SHP77 (cell line): ENCODE measurements at places on chromosomes 6 and 20.

- peak; percentile 84 for DNase-seq
These were observed 1.5 kb upstream of the GGT7 start for GRCh38 chr20:34874094-34874654.

GRCh38 chr6:160178271-160178670 lies 56.7 kb downstream of the SLC22A1 start:
- no peak for DNase-seq

- DNase-seq, result no peak
These were observed 13.7 kb downstream of the PIGT start for GRCh38 chr20:45429618-45430017.

GRCh38 chr6:99521633-99522151 lies 6.5 kb upstream of the USP45 start:
- no peak for DNase-seq

DNA sequence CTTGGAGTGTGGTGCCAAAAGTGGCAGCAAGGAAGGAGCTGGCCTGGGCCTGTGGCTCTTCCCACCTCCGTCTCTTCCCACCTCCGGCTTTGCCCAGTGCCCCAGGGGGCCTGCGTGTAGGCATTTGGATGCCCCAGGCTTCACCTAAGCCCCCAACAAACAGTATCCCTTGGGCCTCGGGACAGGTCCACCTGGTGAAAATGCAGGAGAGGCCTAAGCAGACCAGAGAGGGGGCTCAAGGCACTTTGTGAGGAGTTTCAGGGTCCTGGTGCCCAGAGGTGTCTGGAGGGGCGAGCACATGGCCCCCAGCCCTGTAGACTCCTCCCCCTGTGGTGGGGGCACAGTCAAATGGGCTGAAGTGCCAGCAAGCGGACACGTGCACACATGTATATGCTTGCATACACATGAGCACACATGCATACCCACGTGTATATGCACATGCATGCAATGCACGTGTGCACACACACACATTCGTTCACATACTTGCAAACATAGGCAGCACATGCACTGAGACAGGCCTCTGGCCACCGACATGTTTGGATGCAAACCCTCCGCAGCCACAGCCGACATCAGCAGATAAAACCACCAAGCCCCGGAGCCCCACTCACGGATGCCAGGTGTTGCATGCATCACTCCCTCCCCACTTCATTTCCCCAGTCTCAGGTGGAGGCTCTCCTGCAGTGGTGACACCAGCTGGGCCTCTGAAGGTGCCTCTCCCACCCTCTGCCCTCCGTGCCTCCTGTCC lies 124.5 kb downstream of the TAF4 start:
- DNase-seq, result no peak

DNA sequence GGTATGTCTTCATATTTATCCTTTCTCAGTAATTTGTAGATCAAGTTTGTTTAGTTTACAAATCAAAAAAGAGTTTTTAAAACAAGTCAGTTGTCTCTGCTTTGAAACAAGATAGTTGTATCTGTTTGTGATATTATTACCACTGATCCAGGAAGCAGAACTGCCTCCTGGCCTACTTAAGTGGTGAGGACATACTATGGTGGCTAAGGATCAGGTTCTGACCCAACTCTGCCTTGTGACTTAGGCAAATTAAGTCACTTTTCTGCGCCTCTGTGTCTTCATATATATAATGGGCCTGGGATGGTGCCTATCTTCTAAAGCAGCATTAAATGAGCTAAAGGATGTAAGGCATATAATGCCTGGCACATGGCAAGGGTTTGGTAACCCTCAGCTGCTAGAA lies 8.7 kb downstream of the ANKS1A start:
- no peak for DNase-seq

DNA sequence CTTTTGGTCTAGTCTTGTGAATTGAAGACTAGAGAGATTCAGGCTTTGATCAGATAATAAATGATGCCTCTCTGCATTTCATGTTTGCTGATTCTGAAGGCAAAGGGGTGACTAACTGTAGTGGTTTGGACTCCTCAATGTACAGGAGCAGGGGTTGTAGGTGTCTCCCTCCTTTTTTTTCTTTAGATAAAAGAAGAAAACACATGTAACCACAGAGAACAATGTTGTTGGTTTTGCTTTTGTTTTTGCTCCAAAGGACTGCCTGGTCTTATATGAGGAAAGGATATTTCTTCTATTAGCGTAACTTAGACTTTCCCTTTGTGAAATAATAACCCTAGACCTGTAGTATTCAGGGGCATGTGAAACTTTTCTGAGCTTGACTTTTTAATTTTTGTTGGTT lies 53.2 kb downstream of the RFPL4B start:
- DNase-seq, result no peak

- no peak for DNase-seq
These were observed 88.8 kb upstream of the ZFP64 start for GRCh38 chr20:52280407-52280806.

GRCh38 chr6:95357380-95358020 lies 219.8 kb upstream of the MANEA start:
- DNase-seq, result no peak

DNA sequence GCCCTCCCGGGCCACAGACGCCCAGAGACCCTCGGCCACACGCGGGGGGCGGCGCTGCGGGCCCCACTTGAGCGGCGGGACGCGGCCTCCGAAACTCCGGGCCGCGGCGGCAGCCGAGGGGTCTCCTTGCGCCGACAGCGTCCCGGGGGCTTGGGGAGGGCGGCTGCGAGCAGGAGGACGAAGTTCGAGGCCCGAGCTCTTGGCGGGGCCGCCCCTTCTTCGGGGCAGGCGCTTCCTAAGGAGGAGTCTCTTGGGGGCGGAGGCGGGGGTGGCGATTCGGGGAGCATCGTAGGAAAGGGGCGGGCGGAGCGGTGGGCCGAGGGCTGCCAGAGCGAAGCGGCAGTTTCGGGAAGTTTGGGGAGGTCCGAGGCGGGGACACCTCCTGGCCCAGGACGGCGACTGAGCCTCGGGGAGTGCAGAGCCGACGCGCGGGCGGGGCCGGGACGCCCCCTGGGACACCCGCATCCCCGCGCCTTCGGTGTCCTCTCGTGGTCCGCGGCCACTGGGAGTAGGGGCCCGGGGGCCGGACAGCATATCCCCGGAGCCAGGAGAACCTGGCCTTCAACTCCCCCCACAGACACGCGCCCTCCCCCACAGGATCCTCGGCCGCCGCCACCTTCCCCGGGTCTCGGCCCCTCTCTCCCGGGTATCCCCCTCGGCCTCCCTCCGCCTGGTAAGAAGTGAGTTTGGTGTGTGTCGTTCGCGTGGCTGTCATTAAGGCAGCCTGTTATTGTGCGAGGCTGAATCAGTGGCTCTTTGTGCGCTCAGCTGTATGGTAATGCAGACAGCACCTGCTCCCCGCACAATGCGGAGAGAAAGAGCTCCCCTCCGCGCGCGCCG lies 613 bp upstream of the DLL1 start:
- DNase-seq, result peak; percentile 87

GRCh38 chr6:114713690-114714089 lies 370.9 kb upstream of the HS3ST5 start:
- no peak for DNase-seq

- DNase-seq, result no peak
These were observed 223.6 kb downstream of the TTLL2 start for GRCh38 chr6:167548451-167548850.

GRCh38 chr6:99590728-99591672 lies 15.6 kb upstream of the PRDM13 start:
- no peak for DNase-seq

DNA sequence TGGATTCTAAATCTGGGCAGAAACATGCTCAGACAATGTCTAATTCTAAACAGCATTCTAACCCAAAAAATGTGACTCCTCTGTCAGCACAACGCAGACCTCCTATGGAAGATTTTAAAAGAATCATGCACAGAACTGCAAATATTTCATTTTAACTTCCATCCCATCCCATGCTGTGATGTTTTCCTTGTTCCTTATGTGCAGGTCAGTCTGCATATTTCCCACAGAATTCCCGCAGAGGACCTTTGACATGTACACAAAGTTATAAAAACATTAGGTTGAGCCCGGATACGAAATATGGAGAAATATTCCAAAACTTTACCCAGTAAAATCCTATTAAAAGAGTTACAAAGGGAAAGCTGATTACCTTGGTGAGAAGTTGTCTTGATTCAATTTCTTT lies 467.1 kb upstream of the EPHA7 start:
- no peak for DNase-seq

GRCh38 chr6:130907687-130908086 lies 80.5 kb downstream of the SMLR1 start:
- DNase-seq, result no peak

DNA sequence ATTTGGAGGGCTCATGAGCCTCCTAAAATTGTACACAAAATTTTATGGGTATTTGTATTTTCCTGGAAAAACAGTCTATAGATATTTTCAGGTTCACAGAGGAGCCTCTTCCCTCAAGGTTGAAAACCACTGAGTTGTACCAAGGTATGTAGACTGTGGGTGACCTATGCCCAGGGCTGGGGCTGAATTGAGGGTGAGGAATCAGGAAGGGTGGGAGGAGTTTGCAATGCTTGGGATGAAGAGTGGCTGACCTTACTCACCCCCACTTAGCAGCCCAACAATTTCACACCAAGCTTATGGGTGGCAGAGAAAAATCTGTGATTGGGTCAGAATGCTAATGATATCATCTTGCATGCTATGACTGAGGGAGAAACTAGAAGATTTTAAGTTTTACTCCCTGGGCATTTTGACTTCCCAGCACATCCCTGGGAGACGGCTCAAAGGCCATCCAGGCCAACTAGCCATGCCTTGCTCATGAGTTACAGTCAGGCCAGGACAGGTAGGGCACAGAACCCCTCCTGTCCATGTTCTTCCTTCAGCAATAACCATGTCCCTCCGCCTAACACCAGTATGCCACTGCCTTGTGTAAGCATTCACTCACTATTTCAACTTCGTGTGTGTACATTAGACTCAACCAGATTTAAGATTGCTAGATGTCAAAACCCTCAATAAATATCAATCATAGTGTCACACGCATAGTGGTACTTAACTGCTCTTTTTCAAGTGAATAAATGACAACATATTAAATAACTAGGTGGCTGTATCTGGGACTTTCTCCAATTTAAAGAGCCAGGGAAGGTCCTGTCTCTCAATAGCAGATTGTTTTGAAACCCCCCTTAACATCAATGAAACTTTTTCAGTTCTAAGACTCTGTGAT lies 16.6 kb downstream of the ADTRP start:
- DNase-seq, result no peak

- no peak for DNase-seq
These were observed 5.2 kb upstream of the BTN3A2 start for GRCh38 chr6:26359765-26360164.

- DNase-seq, result no peak
These were observed 60.2 kb downstream of the ASXL1 start for GRCh38 chr20:32418376-32418775.

DNA sequence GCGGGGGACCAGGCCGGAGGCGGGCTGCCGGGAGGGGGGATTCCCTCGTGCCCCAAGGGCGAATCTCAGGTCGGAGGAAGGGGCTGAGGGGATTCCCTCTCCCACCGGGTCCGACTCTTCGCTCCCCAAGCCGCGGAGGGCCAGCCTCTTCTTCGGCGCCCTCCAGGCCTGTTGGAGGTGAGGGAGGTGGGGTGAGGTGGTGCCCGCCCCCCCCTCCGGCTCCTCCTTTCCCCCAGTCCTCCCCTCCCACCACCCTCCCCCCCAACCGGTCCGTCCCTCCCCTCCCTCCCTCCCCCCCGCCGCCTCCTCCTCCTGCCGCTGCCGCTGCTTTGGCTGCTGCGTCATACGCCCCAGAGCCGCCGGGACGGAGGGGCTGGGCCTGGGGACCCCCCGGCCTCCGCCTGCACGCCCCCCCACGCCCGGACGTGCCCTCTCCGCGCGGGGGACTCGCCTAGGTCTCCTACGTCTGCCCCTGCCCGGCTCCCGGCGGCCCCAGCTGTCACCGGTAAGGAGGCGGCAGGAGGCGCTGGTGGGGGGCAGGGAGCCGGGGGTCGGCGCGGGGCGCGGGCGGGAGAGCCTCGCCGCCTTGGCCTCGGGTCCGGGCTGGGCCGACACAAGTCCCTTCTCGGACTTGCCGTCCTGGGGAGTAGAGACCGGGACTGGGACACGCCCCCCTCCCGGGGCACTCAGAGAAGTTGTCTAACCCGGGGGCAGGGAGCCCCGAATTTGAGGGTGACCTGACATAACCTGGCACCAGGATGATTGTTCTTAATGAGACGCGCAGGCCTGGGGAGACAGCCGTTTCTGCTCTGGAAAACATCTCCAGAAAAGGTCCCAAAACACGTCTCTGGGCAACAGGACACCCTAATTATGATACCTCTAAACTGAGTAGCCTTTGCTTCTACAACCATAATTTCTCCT lies at the start of gene PHF1:
TSS of gene PHF1 (plus strand) at position 304 of the 921 bp plus-strand sequence. CDS start 1,250 bp downstream, outside the sequence.
- DNase-seq, result peak; percentile 74

- DNase-seq, result no peak
These were observed 144.0 kb downstream of the LRRC1 start for GRCh38 chr6:53938810-53939209.

GRCh38 chr6:76072562-76072961 lies at the start of gene IMPG1:
IMPG1 (minus strand) TSS chr6:76072662; CDS start chr6:76072488, 174 bp downstream.
- DNase-seq, result no peak

DNA sequence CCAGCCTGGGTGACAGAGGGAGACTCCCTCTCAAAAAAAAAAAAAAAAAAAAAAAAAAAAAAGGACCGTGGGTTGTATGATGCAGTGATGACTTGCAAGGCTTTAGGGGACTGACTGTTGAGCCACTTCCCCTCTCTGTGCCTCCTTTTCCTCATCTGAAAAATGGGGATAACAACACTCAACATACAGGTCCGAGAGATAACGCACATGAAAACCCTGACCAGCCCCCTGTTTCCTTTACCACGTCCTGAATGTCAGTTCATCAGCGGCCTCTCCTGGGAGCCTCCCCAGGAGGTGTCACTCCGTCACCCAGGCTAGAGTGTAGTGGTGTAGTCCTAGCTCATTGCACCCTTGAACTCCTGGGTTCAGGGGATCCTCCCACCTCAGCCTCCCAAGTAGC lies 3.9 kb downstream of the SLA2 start:
- DNase-seq, result no peak

GRCh38 chr6:217048-217659 lies 75.1 kb upstream of the DUSP22 start:
- DNase-seq, result no peak

GRCh38 chr6:968791-969190 lies 275.9 kb upstream of the EXOC2 start:
- no peak for DNase-seq

DNA sequence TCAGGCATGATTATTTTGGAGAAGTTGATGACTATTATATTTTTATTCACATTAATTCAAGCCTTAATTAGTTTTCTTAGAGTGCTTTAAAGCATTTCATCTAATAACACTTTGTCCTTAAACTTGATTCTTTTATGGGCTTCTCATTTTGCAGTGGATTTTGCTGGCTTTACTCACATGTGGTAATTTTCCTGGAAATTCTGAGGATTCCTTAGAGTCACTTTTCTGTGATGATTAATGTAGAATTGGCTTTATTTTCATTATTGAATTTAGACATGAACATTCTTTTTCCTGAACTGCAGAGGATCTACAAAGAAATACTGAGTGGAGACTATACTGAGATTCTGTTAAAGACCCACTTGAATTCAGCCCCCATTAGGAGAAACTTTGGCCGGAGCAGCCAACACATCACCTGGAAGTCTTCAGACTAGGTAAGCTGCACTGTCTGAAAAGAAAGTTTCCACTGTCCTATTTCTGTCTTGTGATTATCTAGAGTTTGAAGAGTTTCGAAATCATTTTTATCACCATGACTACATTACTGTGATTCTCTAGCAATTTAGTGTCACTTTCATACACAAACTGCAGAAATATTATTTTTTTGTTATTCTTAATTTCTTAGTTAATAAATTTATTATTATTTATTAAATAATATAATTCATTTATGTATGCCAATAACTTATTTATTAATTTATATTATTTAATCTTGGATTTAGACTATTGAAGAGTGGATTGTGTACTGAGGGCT lies 1.9 kb downstream of the RFPL4B start:
- no peak for DNase-seq

GRCh38 chr20:63349516-63349895 lies 11.6 kb downstream of the CHRNA4 start:
- no peak for DNase-seq
